Progenitor cell of endocrine pancreas (in vitro differentiated cells): ENCODE measurements at places on chromosomes 7 and 10. TPM values are rescaled to one million over a fixed set of nuclear protein-coding genes. Genes with fewer than 3 reads are reported as not detected.

The PLEKHA8 gene
- 62.1 and 67.0 TPM in 2 replicates for total RNA-seq

The AKR1D1 gene
- 3.4 and 5.4 TPM in 2 replicates for total RNA-seq

The PIK3AP1 gene
- 40.0 TPM in 2 replicates for total RNA-seq

The PILRA gene
- 3.9 and 5.3 TPM in 2 replicates for total RNA-seq

The PTPRN2 gene
- total RNA-seq, result 9.4 and 11.4 TPM in 2 replicates

The CTAGE15 gene
- total RNA-seq, result 1.9 and 2.4 TPM in 2 replicates

DNA sequence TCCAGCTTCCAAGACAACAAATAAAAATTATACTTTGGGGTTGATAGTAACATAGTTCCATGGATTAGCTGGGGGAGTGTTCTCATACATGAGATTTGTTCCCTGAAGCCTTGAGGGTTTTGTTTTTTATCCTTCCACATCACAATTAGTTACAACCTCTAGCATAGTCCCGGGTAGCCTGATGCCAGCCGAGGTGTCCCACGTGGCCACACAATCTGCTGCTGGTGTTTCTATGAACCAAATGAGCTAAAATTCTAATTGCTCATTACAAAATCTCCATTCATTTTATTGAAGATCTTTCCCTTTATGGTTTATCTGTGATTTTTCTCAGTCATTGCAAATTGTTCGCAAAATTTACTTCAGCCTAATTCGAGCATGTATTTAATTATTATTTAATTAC lies 84.7 kb downstream of the CACNA2D1 start:
- DNase-seq, result no peak

GRCh38 chr7:95199779-95200558 lies 124.4 kb downstream of the PON1 start:
- no peak for DNase-seq

GRCh38 chr10:59109826-59110225 lies 66.6 kb upstream of the PHYHIPL start:
- DNase-seq, result no peak

DNA sequence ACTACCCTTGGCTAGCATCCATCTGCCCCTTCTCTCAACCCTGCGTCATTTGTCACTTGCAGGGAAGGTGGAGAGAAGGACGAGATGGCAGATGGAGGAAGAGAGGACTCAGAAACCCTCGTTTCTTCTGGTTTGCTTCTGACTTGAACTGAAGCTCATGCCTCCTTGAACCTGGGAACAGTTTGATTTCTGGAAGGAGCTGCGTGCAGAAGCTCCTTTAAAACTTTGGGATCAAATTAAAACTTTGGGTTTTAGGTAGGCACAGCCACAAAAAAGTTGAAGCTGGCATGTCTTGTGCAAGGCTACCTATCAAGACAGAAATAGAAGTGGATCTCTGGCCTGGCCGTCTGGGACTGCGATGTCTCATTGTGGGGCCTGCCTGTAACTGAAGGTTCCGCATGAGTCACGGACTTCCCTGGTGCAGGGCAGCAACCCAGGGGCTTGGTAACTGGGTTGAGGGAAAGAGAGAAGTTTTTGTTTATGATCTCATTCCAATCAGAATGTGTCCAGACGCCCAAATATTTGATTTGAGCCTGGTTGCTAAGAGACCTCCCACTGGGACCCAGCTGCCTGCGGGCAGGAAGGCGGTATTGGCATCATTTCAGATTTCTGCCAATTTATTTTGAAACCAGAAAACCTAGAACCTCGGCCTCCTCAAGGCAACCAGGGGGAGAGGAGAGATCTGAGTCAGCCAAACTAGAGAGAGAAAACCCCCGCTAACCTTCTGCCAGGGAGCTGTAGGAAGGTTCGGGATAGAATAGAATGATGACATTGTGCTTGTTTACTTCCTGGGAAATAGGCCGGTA lies 15.8 kb upstream of the CAMK1D start:
- no peak for DNase-seq

- DNase-seq, result no peak
Measured at GRCh38 chr7:7553386-7553785, 13.3 kb upstream of the MIOS start.

- DNase-seq, result no peak
Measured at GRCh38 chr7:134320201-134320600, 3.5 kb upstream of the SLC35B4 start.
